Anterior cingulate cortex (tissue), 58 donors: ENCODE measurements at places on chromosomes 5 and 9.

DNA sequence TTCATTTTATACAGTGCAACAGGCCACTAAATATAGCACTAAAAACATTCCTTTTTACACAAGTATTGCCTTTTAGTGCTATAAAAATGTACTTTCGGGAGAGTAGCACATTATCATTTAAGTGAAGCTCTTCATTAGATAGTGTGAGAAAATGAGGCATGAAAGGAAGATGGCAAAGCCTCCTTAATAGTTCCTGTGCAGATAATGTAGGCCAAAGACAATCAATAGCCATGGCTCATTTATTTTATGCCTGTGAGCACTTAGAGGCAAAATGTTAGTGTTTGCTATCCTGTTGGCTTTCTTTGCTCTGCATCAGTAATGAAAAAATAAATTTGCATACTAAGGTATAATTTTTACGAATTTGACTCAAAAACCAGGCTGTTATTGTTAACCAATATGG, 929.5 kb upstream of the C9orf72 start:
- no peak for DNase-seq

DNA sequence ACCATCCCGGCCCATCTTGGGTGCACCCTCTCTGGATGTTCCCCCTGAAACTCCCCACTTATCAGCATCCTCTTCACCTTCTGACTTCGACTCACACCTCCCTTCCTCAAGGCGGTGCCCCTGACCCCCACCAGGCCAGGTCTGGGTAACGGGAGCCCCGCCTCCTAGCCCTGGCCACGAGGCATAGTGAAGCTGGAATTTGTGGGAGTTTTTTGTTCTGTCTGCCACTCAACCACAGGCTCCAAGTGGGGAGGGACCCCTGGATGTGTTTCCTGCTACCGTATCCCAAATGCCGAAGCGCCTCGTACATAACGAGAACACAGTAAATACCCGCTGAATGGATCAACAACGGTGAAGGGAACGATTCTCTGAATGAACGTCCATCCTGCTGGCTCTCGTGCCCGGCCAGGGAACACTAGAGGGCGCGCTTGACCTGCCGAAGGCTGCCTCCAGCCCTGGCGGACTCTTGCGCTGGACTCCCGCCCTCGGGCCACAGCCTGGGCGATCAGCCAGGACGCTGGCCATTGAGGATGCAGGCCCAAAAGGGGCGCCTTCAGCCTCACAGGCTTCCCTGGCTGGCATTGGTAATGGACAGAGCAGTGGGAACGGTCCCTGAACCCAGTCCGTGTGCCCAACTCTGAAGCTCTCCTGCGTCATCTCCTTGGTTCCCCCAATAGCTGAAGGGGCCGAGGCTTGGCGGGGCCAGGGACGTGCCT, 47.3 kb upstream of the PHYKPL start:
- peak; percentile 79 for DNase-seq

GRCh38 chr5:154898210-154898609, 39.8 kb downstream of the CNOT8 start:
- DNase-seq, result no peak

DNA sequence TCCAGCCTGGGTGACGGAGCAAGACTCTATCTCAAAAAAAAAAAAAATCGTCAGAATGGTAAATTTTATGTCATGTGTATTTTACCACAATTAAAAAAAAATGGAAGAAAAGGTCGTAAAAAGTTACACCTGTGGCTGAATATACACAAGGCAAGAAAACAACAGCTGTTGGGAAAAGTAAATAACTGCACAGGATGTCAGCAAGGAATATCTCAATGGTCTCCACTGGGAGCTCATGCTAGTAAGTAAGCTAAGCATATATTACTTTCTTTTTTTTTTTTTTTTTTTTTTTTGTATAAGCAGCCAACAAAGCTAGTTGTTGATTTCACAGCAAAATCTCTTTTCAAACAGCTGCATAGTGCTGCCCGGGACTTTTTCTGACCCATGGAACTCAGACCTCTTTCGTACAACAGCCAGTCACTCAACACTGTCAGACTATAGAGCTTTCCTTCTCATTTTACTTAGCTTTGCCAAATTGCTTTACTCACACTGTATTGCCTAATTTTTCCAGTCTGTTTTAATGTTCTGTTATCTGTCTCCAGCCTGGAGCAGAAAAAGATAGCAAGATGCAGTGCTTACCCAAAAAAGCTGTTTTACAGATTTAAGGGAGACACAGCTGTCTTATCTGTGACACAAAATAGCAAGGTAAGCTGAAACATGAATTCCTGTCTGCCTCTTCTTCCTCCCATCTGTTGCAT, 175.9 kb downstream of the ENC1 start:
- no peak for DNase-seq

DNA sequence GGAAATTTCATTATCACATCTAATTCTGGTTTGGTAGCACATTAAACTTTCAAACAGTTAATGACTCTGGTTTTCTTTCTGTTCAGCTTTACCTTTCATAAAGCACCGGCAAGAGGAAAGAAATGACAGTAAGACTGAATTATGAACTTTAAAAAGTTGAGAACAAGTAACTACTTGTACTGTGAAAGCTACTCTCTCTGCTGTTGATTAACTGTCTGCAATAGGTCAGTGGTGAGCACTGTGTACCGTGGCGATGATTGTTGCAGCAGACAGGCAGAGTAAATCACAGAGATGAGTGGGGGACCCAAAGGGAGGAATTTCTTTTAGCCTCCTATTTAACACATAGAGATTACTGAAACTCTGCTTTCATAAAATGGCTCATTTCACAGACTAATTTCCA, 74.0 kb upstream of the MEF2C start:
- DNase-seq, result no peak

DNA sequence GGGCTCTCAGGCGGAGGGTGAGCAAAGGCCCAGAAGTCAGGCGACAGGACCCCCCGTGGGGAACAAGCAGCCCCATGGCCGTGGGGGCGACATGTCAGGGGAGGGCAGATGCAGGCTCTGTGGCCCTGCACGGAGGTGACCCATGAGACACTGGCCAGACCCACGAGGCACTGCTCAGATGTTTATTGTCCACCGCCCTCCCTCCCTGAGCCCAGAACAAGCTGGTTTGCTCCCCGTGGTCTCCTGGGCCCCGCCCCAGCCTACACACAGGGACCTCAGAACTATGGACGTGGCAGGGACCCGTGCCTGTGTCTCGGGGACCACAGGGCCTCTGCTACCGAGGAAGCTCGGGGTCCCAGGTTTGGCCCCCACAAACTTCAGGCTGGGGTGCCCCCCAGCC, 1.9 kb downstream of the FUT7 start:
- DNase-seq, result no peak

DNA sequence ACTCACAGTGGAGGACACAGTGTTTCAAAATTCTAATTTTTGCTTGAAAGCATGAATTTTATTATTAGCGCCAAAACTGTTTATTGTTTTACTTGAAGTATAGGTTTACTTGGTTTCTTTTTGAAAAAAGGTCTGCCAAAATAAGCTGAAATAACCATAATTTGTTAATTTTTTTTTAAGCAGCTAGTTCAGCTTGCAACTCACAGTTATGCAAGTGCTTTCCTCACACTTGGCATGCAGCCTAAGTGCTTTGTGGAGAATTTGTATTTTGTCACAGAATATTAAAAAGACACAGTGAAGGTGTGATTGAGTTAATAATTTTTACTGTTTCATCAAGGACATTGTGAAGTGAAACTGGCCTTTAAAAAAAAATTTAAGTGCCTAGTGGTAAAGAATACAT, 21.6 kb downstream of the PBX3 start:
- DNase-seq, result no peak

DNA sequence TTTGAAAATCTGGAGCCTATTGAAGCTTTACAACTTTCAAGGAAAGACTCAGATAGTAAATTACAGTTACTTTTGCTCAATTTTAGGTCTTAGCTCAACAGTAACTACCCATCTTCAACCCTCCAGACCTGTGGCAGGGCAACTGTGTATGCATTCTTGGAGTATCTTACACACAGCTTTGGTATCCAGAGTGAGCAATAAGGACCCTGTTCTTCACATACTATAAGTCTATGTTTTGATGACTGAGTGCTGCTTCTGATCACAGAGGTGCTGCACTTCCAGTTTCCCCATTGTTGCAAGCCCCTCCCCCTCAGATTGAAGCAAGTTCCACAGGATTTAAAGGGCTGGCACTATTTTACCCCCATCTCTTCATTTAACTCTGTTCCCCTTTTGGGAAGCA, 737.4 kb upstream of the GRAMD2B start:
- no peak for DNase-seq

GRCh38 chr5:35356725-35357124, 126.4 kb upstream of the PRLR start:
- no peak for DNase-seq

- no peak for DNase-seq
Observed at GRCh38 chr5:140631036-140631417, 1.9 kb downstream of the CD14 start.

- no peak for DNase-seq
Observed at GRCh38 chr5:131994533-131995226, 16.8 kb downstream of the ACSL6 start.

GRCh38 chr5:137627706-137628105, 108.2 kb downstream of the KLHL3 start:
- DNase-seq, result no peak

- DNase-seq, result no peak
Observed at GRCh38 chr5:173721601-173722232, 105.3 kb upstream of the BOD1 start.

- no peak for DNase-seq
Observed at GRCh38 chr5:33180900-33181299, 259.9 kb upstream of the TARS1 start.

GRCh38 chr9:129460323-129461261, 160.3 kb downstream of the C9orf50 start:
- DNase-seq, result peak; percentile 70

GRCh38 chr9:95055334-95055850, 262.1 kb downstream of the FANCC start:
- no peak for DNase-seq

GRCh38 chr5:133854554-133854953, 113.9 kb downstream of the C5orf15 start:
- no peak for DNase-seq

GRCh38 chr9:4055032-4055431, 244.8 kb downstream of the GLIS3 start:
- no peak for DNase-seq

DNA sequence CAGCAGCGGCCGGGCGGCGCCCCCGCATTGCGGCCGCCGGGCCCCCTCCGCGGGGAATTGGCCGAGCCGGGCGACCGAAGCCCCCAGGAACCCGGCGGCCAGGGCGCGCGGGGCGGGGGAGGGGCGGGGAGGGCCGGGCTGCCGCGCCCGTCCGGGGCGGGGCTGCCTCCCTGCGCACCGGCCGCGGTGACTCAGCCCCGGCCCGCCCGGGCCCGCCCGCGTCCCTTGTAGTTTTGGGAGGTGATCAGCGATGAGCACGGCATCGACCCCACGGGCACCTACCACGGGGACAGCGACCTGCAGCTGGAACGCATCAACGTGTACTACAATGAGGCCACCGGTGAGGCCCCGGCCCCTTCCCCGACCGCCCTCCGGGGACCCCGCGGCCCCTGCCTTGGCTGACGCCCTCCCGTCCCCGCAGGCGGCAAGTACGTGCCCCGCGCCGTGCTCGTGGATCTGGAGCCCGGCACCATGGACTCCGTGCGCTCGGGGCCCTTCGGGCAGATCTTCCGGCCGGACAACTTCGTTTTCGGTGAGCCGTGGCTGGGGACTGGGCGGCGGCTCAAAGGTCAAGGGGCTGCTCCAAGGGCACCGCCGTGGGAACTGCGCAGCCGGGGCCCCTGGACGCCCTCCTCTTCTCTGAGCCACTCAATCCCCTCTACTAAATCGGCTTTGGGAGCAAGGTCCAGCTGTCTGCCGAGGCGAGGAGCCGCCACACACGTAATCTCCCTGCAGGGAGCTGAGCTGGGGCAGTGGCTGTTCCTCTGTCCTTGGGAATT, 592 bp downstream of the TUBB4B start:
- DNase-seq, result no peak

- DNase-seq, result no peak
Observed at GRCh38 chr5:66684663-66685062, 88.5 kb downstream of the MAST4 start.

GRCh38 chr5:93674866-93675459, 66.4 kb downstream of the POU5F2 start:
- no peak for DNase-seq

DNA sequence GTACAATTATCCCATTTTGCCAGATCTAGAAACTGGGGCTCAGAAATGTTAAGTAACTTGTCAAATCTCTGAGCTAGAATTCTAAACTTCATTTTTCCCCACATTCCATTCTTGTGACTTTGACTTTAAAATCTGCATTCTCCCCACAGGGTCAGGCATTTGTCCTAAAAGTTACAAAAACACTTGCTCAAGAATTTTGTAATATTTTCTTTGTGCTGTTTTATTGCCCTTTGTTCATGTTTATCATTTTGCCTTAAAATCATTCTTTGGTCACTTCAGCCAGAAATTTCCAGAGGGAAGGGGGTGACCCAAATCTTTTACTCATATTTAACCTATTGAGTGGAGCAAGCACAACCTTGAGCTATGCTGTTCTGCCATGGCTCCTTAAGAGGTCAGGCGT, 120.1 kb upstream of the CCL21 start:
- DNase-seq, result no peak

- no peak for DNase-seq
Observed at GRCh38 chr5:65338606-65339151, 143.0 kb downstream of the ADAMTS6 start.

- DNase-seq, result no peak
Observed at GRCh38 chr9:16282216-16282615, 588.3 kb downstream of the BNC2 start.

DNA sequence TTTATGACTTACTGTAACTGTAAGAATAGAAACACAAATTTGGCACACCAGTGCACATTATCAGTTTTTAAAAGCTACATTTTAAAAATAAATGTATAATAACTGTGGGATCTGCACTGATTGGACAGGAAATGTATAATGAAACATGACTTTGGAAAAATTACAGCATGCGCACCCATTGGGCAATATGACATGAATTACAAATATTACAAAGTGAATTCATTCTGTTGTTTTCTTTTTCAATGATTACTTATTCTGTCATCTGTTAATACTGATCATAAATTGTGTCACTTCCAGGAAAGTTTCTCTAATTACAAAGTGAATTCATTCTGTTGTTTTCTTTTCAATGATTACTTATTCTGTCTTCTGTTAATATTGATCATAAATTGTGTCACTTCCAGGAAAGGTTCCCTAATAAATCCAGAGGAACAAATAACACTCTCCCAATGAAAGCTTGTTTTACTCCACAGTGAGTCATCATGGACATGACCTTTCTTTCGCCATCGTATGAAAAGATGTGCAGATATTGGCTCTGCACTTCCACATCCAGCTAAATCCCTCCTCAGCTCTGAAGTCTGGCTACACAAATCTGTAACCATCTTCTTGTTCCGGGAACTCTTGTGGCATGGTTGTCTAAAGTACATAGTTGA, 297.0 kb upstream of the HAPLN1 start:
- no peak for DNase-seq

GRCh38 chr5:137217599-137218200, 281.4 kb downstream of the SPOCK1 start:
- no peak for DNase-seq

- no peak for DNase-seq
Observed at GRCh38 chr5:83036991-83037575, 40.1 kb downstream of the TMEM167A start.
